ENCODE measurements at places on chromosomes 6 and 20. TPM values are rescaled to one million over a fixed set of nuclear protein-coding genes. Genes with fewer than 3 reads are reported as not detected.

The FNDC1 gene
- 0.46 TPM for total RNA-seq

The HELZ2 gene
- 5.3 TPM for total RNA-seq

The STMND1 gene
- 0.92 TPM for total RNA-seq

The FOXC1 gene
- 5.1 TPM for total RNA-seq

The TBX18 gene
- total RNA-seq: 7.6 TPM

The CD83 gene
- total RNA-seq: 32.5 TPM

The GATA5 gene
- not detected for total RNA-seq

The PSMB9 gene
- 3.2 TPM for total RNA-seq

The EFCAB8 gene
- not detected for total RNA-seq

The ADGRB3 gene
- 183 TPM for total RNA-seq

The RGS17 gene
- 81.2 TPM for total RNA-seq

The PRDM13 gene
- total RNA-seq: 0.46 TPM

The EMILIN3 gene
- total RNA-seq: 3.5 TPM

The TSPO2 gene
- not detected for total RNA-seq

The CASS4 gene
- 0.69 TPM for total RNA-seq

The COL9A1 gene
- total RNA-seq: 10.8 TPM

The HLA-DOB gene
- total RNA-seq: not detected

The PNLDC1 gene
- 0.23 TPM for total RNA-seq

The PACRG gene
- total RNA-seq: 24.0 TPM

The NR2E1 gene
- total RNA-seq: 11.1 TPM

The SAPCD1 gene
- 2.1 TPM for total RNA-seq
